ENCODE measurements at places on chromosomes 3 and 15. TPM values are rescaled to one million over a fixed set of nuclear protein-coding genes. Genes with fewer than 3 reads are reported as not detected.

DNA sequence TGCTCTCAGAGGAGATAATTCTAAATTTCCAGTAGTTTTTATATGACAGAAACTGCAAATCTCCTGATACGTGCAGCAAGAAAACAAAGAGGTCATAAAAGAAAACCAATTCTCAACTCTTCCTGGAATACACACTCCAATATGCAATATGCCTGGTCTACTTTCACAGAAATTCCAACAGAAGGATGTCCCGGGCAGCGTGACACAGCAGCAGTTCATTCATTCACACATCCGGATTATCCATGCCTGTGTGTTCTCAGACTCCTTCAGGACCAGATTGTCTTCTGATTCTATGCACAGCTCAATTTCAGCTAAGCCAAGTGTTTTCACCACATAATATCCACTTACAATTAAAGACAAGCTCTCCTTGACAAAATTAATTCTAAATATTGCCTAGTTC lies 64.3 kb downstream of the FBN1 start:
- H3K27ac ChIP-seq: no peak overlapping the region
- DNase-seq: no peak
- H3K4me3 ChIP-seq: no peak overlapping the region
- no peaks in the 10 kb centered on the region for H3K4me1 ChIP-seq

- H3K36me3 ChIP-seq: no peaks in the 10 kb centered on the region
- DNase-seq: no peak
- H3K4me3 ChIP-seq: peak within 1 kb of the TSS; percentile 63
These were observed at the start of gene TAGLN3 for GRCh38 chr3:111998636-111999483. TSS of gene TAGLN3 (plus strand) at chr3:111998922. CDS start at chr3:111999423, 501 bp downstream.

Gene FOXB1
- 2.7 TPM for polyA plus RNA-seq

Gene NOX5
- polyA plus RNA-seq: not detected

DNA sequence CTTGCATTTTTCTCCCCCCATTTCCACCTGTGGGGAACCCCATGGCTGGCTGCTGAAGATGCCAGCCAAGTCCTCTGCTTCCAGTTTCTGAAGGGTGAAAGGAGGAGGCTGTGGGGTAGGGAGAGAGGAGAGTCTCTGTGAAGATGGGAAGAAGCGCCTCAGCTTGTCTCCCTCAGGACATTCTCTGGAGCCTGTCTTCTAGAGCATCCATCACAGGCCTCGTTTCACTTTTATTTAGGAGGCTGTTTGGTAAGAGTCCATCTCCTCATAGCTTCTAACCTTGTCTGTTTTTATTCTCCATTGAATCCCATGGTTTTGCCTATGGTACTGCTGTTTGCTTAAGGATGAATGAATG lies 8.8 kb upstream of the LCTL start:
- H3K4me3 ChIP-seq: no peak overlapping the region
- no peaks in the 10 kb centered on the region for H3K36me3 ChIP-seq
- no peaks in the 10 kb centered on the region for H3K27me3 ChIP-seq
- H3K27ac ChIP-seq: no peak overlapping the region
- no peaks in the 10 kb centered on the region for H3K4me1 ChIP-seq
- no peak for DNase-seq

- H3K27ac ChIP-seq: no peak overlapping the region
- H3K36me3 ChIP-seq: peaks cover 27% of the 10 kb centered on the region
- H3K27me3 ChIP-seq: no peaks in the 10 kb centered on the region
- no peaks in the 10 kb centered on the region for H3K4me1 ChIP-seq
- H3K4me3 ChIP-seq: no peak overlapping the region
These were observed 10.5 kb downstream of the MTMR14 start for GRCh38 chr3:9659849-9660248.

Gene PLCD1
- polyA plus RNA-seq: 25.7 TPM
